Right cardiac atrium (tissue), 5 donors: ENCODE measurements at places on chromosomes 7 and 10. TPM values are rescaled to one million over a fixed set of nuclear protein-coding genes. Genes with fewer than 3 reads are reported as not detected.

GRCh38 chr10:2202401-2202800, 465.1 kb upstream of the ADARB2 start:
- no peak for DNase-seq

DNA sequence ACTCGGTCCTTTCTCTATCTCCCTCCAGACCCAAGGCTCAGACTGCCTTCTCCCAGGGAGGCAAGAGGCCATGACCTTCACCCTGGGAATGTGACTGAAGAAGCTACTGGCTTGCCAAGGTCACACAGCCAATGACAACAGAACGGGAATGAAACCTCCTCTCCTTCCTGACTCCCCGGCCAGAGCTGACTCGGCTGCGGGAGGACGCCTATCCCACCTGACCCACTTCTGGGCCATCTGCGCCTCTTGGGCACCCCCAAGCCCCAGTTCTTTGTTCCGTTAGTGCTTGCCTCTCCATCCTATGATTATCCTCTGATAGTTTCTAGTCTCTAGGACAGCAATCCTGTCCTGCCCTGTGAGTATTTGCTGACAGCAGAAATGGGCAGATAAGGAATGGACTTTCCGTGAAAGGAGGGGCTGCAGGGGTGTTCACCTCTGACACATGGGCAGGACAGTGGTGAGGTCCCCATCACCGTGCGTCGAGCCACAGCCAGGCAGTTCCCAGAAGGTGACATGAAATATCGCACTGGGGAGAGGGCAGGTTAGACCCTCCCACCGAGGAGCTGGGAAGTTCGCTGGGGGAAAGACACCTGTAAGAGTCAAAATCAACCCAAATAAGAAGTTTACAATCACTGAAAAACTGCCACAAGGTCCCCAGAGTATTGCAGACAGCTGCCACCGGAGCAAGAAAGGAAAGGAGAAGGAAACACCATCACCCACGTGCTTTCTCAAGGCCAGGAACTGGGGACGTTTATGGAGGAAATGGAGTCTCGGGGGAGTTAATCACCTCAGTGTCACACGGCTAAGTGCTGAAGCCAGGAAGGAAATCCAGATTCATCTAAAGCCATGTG, 63.0 kb downstream of the INSIG1 start:
- no peak for DNase-seq

DNA sequence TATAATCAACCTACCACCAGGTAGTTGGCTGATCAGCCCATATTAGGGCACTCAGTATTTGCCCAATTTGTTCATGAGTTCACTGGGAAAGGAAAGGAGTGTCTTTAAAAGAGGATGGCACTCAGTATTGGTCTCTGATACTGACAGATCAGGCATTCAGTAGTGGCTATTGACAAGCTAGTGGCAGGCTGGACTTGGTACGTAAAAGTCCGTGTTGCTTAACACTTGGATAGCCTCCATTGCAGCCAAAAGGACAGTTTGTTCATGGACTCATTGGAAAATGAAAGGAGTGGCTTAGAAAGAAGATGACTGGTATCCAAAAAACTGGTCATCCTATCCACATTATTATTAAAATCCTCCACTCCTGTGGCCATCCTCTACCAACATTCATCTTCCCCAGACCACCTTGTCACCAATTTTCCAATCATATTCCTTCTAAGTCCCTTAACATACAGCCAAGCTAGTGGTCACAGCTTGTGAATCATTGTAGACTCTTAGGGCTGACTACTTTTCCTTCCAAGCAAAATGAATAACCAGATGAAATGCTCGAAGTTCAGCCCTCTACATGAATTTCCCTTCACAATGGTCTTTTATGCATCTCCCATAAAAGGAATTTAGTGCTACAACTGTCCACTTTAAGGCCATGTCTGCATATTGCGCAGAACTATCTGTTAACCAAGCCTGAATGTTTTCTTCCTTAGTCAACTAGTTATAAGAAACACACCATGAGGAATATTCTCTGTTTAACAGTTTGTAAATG, 78.6 kb upstream of the MAGI2 start:
- DNase-seq = no peak

DNA sequence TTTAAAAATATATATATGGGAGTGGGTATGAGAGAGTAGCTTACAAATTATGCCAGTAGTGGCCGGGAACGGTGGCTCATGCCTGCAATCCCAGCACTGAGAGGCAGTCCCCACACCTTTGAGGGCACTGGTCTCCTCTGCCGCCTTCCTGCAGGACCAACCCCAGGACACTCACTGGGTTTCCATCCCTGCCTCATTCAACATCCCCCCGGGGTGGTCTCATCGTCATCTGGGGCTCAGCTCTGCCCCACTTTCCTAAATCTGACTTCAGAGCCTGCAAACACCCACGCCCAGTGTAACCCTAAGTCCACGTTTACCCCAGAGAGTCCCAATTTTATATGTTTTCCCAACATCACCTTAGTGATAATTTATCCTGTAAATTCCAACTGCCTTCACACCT, 96.5 kb downstream of the DIP2C start:
- no peak for DNase-seq

DNA sequence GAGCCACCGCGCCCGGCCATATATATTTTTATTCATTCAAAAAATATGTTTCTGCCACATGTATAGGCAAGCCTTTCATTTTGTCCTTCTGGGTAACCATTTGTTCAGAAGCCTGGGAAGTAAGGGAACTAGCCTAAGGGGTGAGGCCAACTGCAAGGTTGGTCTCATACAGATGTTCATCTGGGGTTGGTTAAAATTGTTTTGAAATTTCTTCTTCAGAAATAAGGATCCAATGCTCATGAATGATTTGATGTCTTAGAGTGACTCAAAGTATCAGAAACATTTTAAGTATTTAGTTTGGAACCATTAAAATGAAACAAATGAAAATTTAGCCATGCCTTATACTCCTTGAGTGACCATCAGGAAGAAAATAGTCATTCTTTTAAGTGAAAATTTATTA, 397.2 kb downstream of the SUGCT start:
- DNase-seq = no peak

Gene SPDYE1
- total RNA-seq = not detected

DNA sequence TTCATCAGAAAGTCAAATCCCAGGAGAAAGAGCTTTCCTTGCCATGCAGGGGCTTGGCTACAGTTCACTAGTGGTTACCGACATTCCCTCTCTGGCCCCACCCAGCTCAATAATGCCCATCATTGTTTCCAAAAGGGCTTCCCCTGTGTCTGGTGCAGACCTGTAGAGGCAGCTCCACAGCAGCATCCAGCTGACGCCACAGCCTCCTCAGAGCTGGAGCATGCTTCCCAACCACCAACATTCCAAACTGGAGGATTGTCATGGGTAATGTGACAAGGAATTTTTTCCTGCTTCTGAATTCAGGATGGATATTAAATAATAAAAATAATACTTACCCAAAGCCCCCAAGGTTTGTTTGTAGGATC, 77.4 kb downstream of the ZNF365 start:
- DNase-seq = no peak

DNA sequence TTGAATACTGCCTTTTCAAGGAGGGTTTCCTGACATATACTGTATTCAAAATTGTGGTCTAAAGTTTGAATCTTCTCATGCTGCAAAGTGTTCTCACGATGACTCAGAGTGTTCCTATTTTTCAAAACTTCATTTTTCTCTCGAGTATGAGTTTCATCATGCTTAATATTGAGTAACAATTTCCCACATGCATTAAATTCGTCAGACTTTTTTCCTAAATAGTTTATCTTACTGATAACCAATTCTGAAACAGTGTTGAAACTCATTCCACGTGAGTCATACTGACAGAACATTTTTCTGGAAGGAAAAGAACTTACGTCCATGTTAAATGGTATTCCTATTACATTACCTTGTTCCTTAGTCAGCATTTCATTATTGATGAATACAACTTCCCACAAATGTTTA, 44.1 kb downstream of the ZNF33B start:
- DNase-seq = no peak
